ENCODE measurements at places on chromosomes 5 and 9.

GRCh38 chr5:137146402-137146890, 352.7 kb downstream of the SPOCK1 start:
- DNase-seq, result peak; percentile 51

DNA sequence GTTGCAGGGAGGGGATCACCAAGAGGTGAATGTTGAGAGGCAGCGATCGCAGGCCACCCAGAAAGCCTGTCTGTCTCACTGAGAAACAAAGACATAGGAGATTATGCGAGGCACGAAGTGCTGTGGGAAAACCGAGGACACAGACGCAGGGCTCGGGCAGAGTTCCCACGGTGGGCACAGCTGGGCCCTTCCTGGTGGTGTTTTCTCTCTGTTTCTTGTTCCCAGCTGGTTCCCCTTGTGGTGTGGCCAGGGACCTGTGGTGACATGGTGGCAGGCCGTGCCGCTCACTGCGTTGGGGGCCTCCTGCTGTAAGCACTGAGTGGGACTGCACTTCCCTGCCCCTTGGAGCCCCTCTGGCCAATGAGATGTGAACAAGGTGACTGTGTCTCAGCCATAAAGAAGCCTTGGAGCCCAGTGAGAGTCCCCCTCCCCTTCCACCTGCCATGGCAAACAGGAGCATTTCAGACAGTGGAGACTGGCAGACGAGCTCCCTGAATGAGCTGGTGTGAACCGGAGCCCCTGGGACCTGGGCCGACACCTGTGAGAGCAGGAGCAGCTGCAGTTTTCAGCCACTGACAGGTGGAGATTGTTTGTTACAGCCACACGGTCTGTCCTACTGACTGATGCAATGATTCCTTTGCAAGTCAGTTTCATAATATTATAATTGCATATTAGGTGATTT, 13.2 kb upstream of the IRX4 start:
- no peak for DNase-seq

DNA sequence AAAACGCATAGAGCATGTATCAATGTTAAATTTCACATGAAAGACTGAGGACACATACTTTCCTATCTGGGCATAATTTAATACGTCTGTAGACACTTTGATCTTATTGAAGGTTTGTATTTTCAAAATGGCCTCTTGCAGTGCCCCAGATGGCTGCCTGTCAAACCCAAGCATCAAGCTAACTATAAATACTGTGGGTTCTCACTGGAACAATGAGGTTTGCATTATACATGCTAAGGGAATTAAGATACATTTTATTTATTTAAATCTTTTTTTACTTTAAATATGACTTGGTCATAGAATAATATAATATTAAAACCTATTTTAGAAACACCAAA, 702.9 kb upstream of the GRAMD2B start:
- no peak for DNase-seq

DNA sequence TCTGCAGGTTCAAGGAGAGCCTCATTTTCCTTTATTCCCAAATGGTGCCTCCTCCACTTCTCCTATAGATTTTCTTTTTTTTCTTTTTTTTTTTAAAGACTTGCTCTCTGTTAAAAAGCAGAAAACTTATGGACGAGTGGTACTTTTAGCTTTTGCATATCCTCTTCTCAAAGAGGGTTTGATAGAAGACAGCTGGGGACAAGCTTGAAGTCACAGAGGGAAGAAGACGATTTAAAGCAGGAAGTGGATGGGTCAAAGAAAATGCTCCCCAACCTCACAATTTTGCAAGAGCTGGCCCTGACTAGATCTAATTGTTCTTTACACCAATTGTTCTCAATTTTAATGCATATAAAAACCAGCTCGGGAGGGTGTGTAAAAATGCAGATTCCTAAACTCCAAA, 48.9 kb downstream of the APBA1 start:
- DNase-seq, result no peak

- DNase-seq, result no peak
These were observed 95.1 kb downstream of the ANXA2R start for GRCh38 chr5:42944989-42945388.

- DNase-seq, result no peak
These were observed 50.9 kb downstream of the PIK3R1 start for GRCh38 chr5:68266457-68266856.

DNA sequence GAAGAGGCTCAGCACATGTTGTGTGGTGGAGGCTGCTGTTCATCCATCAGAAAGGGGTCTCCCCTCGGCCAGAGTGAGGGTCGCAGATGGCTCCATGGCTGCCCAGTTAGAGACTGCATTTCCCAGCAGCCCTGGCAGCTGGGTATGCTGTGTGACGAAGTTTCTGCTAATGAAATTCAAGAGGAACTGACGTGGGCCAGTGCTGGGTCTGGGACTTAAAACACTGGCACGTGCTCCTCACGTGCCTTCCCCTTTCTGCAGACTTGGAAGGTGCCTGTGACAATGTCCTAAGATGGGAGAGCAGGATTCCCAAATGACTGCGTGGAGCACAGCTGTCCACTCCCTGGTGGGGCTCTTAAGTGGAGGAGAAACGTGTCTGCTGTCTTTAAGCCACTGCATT, 114.5 kb upstream of the RAPGEF1 start:
- peak; percentile 38 for DNase-seq

DNA sequence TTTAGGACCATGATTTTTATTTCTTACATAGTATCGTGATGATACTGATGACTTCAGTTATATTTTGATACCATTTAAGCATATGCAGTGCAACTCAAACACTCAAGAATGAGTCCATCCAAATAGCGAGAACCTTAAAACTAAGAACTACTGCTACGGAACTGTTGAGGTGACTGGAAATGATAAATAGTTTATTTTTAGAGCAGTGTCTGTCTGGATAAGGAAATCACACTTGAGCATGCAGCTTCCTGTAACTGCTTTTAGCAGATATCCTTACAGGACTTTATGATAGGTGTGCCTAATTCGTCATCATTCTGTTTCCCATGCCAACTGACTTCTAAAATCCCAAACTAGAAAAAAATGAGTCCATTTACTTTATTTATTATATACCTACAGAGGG, 85.5 kb downstream of the ADGRV1 start:
- DNase-seq, result no peak

- no peak for DNase-seq
These were observed 8.9 kb downstream of the ZNF366 start for GRCh38 chr5:72498284-72498683.

- DNase-seq, result peak; percentile 33
These were observed 982 bp downstream of the EPB41L4A start for GRCh38 chr5:112417931-112418658.

DNA sequence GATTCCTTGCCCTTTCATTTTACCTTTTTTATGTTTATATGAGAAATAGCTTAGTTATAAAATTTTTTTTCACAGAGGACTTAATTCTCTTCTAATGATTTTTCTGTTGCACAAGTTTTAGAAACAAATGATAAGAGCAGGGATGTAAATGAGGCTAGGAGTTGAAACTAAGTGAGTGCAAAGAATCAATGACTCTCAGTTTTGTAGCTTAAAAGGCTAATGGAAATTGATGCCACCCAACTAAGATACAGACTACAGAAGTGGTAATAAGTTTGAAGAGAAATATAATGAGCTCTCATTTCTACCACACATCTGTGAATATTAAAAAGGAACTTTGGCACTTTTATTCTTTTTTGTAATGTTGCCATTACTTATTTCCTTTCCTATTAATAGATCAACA, 105.1 kb downstream of the LURAP1L start:
- no peak for DNase-seq

DNA sequence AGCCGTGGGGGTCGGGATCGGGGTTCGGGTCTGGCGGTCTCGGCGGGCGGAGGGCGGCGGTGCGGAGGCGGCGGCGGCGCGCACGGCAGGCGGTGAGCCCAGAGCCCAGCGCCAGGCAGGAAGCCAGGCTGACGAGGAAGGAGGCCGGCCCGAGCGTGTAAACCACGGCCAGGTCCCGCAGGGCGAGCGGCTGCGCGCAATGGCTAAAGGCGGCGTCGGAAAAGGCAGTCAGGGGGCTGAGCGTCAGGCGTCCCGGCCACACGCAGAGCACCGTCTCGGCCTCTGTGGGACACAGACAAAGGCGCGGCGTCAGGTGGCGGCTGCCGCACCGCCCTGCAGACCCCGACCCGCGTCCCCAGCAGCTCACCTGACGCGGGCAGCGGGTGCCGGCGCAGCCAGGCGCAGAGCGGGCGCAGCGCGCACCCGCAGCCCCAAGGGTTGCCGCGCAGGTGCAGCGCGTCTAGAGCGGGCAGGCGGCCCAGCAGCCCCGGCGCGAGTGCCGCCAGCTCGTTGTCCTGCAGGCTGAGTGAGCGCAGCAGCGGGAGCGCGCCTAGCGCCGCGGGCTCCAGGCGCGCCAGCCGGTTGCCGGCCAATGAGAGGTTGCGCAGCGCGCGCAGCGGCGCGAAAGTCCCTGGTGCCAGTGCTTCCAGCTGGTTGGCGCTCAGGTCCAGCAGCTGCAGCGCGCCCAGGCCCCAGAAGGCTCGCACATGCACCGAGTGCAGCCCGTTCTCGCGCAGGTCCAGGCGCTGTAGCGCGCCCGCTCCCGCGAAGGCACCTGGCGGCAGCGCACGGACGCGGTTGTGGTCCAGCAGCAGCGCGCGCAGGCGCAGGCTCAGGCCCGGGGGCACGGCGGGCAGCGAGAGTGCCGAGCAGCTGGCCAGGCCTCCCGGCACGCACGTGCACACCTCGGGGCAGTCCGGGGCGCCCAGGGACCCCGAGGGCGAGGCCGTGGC, 671 bp downstream of the LRRC26 start:
- no peak for DNase-seq

DNA sequence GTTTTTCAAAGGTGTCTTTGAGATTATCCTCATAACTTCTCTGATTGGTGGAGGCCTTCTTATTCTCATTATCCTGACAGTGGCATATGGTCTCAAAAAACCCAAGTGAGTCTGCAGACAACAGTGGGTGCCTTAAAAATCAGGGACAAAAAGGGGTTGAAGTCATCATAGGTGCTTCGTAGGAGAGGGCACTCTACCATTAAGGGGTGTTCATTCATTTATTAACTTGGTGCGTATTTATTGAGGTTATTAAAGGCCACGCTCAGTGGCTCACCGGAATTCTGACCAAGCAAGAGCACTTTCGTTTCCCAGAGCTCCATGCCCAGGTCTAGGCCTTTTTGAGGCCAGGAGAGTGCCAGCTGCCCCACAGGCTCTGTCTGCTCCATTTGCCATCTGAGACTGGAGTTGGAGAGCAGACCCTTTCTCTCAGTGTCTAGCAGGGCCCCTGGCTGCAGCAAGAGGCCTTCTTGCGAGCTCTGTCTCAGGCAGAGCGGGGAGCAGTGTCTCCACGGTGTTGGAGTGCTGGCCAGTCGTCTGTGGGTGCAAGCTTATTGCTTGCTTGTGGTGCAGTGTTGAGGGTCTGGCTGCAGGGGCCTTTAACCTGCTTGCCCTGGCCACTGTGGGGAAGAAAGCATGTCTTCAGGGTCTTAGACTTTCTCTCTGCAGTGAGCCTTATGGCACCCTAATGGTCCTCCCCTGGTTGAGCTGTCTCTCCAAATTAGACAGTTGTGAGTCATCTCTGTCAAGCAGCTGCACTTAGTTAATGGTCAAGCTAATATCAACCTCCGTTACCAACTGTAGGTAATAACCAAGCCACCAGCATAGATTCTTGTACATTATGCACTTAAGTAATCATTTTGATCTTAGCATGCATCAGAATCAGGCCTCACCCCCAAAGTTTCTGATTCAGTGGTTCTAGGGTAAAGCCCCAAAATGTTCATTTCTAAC, 62.6 kb downstream of the IL31RA start:
- DNase-seq, result no peak

DNA sequence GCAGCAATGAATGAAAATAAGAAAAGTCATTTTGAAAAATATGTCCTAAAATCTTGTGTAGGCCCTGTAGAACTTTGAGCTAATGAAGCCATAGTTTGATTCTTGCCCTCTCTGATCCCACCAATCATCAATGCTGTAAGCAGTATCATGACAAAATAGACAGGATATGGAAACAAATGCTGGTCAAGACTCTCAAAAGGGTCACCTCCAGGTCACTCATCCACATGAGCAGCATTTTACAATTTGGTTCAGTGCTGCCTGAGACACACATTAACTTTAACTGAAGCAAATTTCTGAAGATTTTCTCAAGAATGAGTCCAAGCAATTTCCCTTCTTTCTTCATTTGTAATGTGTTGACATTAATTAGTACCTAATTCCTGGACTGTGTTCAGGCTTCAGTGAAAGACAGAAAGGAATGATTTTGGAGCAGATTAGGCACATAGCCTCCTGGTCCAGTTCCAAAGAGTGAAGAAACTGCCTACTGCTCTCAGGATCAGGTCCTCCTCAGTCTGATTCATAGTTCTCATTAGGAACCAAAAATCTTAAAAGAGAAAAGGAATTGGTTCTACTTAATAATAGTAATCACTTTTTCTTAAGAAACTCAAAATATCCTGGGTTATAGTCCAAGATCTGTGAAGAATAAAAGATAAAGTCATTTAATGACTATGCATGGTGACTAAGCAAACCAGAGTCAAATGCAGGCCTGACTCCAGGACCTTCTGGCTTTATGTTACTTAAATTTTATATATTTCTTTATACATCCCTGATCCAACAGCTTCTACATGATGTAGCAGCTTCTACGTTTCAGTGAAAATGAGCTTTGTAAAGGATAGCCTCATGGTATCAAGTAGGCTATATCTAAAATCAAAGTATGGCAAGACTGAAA, 192.1 kb upstream of the RGMB start:
- DNase-seq, result no peak

DNA sequence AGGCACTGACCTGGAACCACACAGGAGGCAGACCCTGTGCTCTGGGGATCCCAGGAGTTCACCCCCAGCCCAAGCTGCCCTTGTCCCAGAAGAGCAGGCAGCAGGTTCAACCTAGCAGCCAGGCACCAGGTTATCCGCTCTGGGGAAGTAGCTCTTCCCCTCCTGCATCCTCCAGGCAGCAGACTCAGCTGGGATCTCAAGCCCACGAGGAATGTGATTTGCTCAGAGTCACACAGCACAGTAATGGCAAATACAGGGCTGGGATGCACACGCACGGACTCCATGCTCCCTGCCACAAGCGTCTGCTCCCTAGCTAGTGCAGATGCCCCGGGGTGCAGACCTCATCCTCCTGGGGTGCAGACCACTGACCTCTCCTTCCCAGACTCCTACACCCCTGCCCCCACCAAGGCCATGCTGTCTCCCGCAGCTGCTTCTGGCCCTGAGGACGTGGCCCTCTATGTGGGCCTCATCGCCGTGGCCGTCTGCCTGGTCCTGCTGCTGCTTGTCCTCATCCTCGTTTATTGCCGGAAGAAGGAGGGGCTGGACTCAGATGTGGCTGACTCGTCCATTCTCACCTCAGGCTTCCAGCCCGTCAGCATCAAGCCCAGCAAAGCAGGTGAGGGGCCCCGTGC, 25.5 kb downstream of the HK3 start:
- peak; percentile 60 for DNase-seq

DNA sequence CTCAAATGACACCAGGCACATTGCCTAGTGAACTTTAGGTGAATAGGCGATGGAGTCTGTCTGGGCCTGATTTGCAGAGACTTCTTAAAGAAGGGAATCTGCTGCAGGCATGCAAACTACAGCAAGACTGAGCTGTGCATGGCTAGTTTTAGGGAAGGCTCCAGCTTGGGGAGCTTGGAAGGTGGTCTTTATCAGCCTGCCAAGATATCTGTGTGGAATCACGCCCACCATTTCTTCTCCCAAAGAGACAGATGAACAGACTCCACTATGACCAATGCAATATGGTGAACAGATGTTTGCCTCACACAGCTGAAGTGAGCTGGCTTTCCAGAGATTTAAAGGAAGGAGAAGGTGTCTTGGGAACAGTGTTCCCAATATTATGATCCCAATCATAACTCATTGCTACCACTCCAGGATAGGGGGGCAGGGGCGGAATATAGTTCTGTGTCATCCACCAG, 129.0 kb upstream of the HMHB1 start:
- peak; percentile 84 for DNase-seq

GRCh38 chr9:26856413-26857032, 36.1 kb downstream of the CAAP1 start:
- DNase-seq, result no peak

- no peak for DNase-seq
These were observed 59.5 kb downstream of the ANKRD33B start for GRCh38 chr5:10623305-10623910.
